ENCODE measurements at places on chromosomes 12 and 14.

DNA sequence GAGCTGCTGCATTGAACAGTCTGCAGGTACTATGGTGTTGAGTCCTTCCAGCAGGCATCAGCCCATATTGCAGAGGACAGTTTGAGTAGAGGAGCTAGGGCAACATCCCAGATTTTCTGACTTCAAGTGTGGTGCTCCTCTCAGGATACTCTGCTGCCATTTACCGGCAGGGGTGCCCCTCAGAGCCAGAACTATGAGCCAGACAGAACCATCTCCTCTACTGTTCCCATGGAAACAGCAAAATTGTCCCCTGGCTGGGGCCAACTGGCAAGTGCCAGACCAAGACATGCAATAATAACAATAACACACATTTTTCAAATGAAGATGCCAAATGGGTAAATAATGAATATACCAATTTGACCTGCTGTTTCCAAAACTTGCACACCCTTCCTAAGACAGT is 102.9 kb downstream of the ADCK1 start:
- DNase-seq = no peak

- no peak for DNase-seq
Measured at GRCh38 chr12:38161123-38162000, 155.2 kb upstream of the ALG10B start.

DNA sequence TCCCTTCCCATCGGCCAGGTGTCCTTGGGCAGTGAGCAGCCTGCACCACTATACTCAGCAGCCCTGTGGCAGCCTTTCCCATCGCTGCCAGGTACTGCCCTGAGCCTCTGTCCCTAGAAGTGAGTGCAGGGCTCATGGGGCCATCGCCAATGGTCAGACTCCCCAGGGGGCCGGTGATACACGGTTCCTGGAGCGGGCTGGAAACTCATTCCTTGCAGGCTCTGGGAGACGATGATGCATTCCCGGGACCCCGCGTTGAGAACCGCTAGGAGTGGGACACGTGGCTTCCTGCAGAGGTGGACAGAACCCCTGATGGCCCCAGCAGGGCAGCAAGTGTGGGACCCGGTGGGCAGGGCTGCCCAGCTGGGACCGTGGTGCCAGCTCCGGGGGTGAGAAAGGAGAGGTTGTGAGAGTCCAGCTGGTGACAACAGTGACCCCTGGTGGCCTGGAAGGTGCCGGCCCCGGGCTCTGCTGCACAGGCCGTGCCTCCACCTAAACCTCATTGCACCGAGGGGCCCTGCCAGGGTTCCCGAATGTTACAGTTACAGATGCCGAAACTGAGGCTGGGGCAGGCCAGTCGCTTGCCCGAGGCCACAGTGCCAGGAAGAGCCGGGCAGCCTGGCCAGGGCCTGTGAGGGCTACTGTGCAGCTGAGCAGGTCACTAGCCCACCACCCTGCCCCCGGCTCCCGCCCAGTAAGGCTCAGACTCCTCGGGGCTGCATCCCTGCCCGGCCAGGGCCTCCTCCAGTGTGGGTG is 33.8 kb downstream of the FBRSL1 start:
- DNase-seq = peak; percentile 28

DNA sequence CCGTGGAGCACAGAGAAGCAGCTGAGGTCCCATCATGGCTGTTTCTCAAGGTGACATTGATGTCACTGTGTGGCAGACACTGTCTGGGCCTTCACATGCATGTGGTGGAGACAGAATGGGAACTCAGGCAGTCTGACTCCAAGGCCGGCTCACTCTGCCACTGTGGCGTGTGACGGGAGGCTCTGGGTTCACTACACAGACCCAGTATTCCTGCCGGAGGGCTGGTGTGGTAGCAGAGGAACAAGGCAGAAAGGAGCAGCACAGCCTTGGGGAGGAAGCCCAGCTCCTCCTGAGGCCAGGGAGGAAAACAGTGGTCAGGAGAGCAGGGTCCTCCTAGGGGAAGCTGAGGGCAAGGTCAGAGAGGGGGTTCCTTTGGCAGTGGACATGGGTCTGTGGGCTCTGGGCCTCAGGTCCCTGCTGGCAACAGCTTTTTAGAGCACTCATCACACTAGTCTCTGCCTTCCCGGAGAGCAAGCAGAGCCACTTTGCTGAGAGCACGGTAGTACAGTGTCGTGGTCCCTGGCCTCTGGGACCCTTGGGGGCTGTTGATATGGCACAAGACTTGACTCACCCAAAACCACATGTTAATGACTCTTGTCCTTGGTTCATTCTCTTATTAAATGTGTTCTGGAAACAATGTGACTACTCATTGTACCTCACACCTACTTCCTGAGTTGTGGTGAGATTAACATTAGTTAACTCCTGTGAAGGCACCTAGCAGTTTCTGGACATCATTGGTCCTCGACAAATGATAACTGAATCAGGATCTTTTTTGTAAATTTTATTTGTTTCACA is 21.3 kb downstream of the DCAF4 start:
- no peak for DNase-seq

- no peak for DNase-seq
Measured at GRCh38 chr12:116598311-116599284, 39.4 kb downstream of the MAP1LC3B2 start.

- DNase-seq = no peak
Measured at GRCh38 chr12:84537666-84538065, 374.9 kb downstream of the SLC6A15 start.

GRCh38 chr14:72518809-72519377 is 375.0 kb downstream of the DPF3 start:
- no peak for DNase-seq

- DNase-seq = no peak
Measured at GRCh38 chr14:22978981-22979671, 3.2 kb downstream of the AJUBA start.

GRCh38 chr14:93107453-93107852 is 8.3 kb downstream of the ITPK1 start:
- DNase-seq = no peak

DNA sequence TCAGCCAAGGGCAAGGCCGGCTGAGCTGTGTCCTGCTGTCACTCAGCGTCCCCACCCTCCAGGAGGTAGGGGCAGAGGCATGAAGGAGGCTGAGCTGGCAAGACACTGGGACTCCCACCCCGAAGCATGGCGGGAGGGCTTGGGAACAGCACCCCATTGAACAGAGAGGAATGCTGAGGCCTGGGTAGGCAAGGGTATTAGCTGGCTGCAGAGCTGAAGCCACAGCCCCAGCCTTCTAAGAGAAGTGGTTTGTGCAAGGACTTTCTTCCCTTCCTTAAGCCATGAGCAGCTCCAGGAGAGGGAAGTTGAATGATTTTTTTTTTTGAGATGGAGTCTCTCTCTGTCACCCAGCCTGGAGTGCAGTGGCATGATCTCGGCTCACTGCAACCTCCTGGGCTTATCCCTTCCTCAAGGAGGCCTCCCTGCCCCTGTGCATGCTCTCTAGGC is 6.6 kb upstream of the CFAP73 start:
- no peak for DNase-seq

DNA sequence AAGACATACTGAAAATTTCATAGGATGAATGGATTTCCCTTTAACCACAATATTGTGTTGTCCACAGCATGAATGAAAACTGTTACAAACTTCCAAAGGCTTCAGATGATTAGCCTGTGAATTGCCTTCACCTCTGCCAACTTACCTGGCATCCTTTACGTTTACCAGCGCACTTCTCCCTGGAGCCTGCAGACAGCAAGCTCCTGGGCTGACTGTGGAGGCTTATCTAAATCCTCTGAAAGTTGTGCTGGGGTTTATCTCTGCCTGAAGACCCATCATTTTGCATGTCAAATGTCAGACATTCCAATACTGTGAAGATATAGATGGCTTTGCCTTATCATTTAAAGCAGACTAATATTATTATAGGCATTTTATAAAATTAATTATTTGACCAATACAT is 403.0 kb downstream of the SYT1 start:
- no peak for DNase-seq

DNA sequence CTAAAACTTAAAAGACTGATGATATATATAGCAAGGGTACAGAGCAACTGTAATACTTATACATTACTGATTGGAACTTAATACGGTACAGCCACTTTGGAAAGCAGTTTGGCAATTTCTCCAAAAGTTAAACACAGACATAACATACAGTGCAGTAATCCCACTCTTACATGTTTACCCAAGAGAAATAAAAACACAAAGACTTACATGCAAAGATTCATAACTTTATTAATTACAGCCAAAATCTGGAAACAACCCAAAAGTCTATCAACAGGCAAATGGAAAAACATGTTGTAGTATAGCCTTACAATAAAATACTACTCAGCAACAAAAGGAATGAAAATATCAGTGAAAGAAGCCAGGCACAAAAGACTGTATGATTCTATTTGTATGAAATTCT is 84.6 kb downstream of the GARIN6 start:
- DNase-seq = no peak
